ENCODE measurements at places on chromosomes 2 and 18.

- DNase-seq = no peak
These were observed 135.3 kb downstream of the CALCRL start for GRCh38 chr2:187312718-187313282.

DNA sequence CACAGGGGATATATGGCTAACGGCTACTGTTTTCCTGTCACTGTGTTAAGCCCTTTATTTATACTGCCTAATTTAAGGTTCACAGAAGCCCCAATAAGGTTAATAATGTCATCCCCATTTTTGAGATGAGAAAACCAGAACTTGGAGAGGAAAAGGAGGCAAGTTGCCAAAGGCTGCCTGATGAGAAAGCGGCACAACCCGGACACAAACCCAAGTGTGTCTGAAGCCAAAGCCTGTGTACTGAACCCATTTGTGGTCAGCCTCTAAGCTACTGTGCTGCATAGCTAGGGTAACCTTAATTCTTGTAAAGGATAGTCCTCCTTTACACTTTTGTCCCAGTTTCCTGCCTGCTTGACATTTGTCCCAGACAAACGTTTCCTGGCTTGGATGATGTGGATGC is 954.7 kb upstream of the FANCL start:
- DNase-seq = no peak

- peak; percentile 16 for DNase-seq
These were observed 677 bp downstream of the GAD1 start for GRCh38 chr2:170817093-170818035.

- DNase-seq = no peak
These were observed 10.5 kb upstream of the NOL10 start for GRCh38 chr2:10700078-10700803.

- peak; percentile 42 for DNase-seq
These were observed 126.9 kb upstream of the DAPL1 start for GRCh38 chr2:158668001-158668765.

DNA sequence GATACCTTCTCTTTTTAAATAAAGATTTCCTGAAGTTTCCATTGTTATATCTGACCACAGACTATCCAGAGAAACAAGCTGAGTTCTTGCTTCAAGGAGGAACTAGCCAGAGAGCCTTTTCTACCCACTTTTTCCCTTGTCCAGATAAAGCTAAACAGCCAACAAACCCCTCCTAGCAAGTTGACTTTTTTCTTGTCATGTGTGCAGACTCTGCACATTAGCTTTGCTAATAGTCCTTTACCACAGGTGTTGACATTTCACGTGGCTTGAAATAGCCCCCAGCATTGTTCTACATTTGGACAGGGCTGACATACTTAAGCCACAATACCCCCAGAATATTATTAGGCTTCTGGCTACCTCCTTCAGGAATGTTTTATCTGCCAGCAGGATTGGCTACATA is 40.7 kb downstream of the PCBP1 start:
- no peak for DNase-seq

DNA sequence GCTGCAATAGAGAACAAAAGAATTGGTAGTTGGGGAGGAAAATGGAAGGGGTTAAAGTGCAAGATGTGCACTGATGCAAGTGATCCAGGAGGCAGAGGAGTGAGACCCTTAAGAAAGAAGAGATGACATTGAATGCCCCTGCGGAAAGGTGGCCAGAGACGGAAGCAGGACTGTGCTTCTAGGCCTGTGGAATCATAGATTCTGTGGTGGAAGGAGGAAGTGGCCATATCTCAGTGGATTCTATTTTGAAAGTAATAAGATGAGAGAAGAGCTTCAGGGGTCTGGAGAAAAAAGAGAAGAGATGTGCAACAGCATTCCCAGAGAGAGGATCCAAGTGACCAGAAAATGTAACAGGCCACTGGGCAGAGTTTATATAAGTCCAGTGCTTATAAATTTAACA is 18.6 kb upstream of the GYPC start:
- DNase-seq = no peak

- no peak for DNase-seq
These were observed 86.2 kb downstream of the RRM2 start for GRCh38 chr2:10208736-10209135.

DNA sequence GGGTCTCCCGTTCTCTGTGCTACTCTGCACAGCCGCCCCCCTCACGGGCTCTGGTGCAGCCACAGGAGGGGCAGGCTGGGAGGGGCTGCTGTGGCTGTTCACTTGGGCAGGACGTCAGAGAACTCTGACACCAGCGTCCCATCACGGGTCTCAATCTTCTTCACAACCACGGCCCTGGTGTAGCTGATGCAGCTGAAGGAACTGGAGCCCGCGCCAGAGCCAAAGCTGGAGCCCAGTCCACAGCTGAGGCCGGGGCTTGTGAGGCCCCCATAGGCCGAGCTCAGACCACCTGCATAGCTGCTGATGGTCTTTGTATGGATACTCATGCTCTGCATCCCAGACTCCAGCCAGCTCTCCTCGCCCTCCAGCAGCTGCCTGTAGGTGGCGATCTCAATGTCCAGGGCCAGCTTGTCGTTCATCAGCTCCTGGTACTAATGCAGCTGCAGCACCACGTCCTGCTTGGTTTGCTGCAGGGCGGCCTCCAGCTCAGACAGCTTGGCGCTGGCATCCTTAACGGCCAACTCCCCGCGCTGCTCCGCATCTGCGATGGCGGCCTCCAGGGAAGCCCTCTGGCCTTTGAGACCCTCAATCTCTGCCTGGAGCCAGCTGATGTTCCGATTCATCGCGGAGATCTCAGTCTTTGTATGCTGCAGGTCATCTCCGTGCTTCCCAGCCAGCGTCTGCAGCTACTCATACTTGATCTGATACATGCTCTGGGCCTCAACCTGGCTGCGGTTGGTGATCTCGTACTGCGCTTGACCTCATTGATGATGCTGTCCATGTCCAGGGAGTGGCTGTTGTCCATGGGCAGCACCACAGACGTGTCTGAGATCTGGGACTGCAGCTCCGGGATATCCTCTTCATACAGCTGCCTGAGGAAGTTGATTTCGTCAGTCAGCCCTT is 7.4 kb upstream of the DUSP19 start:
- peak; percentile 43 for DNase-seq

DNA sequence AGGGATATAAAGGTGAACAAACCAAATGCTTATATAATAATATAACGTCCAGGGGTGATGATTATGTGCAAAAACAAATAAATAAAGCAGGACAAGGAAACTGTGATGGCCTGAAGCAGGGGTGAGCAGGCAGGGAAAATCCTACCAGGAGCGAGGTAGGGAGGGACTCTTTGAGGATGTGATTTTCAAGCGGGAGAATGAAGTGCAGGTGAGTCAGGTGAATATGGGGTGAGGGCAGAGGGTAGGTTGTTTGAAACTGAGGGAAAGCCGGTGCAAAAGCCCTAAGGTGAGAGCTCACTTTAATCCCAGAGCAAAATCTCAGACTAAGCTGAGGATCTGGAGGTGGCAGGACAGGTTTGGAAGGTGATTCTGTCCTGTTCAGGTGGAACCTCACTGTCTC is 40.7 kb downstream of the CYP26B1 start:
- DNase-seq = no peak
